Psoas muscle (tissue), 8 donors: ENCODE measurements at places on chromosomes 2 and 18.

- no peak for DNase-seq
Observed at GRCh38 chr2:23509596-23510292, 124.8 kb downstream of the KLHL29 start.

DNA sequence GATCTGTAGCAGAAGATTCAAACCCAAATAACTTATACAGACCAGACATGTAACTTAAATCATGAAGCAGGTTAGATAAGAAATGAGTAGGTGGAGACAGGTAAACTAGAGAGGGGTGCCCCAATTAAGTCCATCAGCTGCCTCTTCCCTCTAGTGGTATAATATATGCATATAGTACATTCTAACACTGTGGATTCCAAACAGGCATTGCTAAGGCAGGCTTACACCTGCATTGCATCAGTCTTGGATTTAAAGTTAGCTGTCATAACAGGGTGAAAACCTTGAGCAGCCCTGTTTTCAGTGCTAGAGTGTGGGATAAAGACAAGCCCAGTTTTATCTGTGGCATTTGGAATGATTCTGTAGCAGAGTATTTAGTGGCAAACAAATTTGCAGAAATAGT, 63.4 kb downstream of the NYAP2 start:
- no peak for DNase-seq

- DNase-seq = no peak
Observed at GRCh38 chr2:21467910-21468309, 344.1 kb downstream of the TDRD15 start.

DNA sequence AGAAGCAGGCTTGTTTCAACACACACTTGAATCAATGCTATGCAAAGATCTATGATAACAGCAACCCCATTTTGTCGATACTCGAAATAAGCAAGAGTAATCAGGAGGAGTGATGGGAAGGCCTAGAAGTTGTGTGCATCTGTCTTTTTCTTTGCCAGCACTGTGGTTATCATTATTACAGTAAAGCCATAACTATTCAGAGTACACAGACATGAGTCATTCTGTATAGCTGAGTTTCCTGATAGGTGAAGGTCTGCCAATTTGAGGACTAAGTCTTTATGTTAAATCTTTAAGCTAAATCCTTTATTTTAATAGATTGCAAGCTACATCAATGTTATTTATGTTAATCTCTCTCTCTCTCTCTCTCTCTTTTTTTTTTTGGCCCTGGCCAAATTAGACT, 1344.4 kb upstream of the CELF4 start:
- no peak for DNase-seq

GRCh38 chr2:172588931-172589330, 33.0 kb downstream of the PDK1 start:
- no peak for DNase-seq

- DNase-seq = no peak
Observed at GRCh38 chr18:78625847-78626246, 353.8 kb upstream of the SALL3 start.

GRCh38 chr2:113875135-113875534, 14.8 kb upstream of the ACTR3 start:
- no peak for DNase-seq

GRCh38 chr2:228681426-228681825, 499.9 kb upstream of the SPHKAP start:
- no peak for DNase-seq

DNA sequence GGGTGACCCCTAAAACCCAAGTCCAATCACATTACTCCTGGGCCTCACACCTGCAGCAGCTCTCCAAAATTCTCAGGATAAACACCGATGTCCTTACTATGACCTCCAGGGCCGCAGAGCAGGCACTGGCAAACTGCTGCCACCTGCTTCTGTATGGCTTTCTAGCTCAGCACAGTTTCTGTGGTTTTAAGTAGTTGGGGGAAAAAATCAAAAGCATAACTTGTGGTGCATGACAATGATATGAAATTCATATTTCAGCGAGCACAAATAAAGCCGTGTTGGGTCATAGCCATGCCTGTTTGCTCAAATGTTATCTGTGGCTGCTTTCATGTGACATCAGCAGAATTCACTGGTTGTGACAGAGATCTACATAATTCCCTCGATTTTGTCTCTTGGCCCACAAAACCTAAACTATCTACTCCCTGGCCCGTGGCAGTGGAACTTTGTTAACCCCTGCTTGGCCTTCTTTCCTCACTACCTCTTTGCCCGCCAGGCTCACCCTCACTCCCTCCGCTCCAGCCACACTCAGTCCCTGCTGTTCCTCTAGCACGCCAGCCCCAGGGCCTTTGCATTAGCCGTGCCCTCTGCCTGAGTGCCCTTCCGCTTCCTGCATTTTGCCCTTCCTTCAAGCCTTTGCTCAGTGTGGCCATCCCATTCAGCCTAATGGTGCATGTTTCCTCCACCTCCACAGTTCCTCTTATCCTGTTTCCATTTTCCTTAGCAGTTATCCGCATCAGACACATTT, 108.3 kb downstream of the AGAP1 start:
- DNase-seq = no peak
